Frontal cortex (tissue), 4 donors: ENCODE measurements at places on chromosomes 6 and 20.
A peak's percentile ranks its signal among the peaks of the same experiment; 100 is the strongest.

- no peak for DNase-seq
Measured at GRCh38 chr6:119390247-119390793, 40.8 kb upstream of the MAN1A1 start.

- DNase-seq: no peak
Measured at GRCh38 chr6:169391473-169392071, 137.9 kb upstream of the THBS2 start.

DNA sequence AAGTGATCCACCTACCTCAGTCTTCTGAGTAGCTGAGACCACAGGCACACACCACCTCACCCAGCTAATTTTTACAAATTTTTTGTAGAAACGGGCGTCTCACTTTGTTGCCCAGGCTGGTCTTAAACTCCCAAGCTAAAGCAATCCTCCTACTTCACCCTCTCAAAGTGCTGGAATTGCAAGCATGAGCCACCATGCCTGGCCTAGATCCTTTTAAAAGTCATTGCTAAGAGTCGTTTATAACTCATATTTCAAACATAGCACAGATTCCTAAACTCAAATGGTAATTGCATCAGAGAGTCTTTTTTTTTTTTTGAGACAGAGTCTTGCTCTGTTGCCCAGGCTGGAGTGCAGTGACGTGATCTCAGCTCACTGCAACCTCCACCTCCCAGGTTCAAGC lies 7.7 kb upstream of the SAMHD1 start:
- DNase-seq: no peak

- no peak for DNase-seq
Measured at GRCh38 chr6:91167846-91168245, 581.0 kb upstream of the MAP3K7 start.

DNA sequence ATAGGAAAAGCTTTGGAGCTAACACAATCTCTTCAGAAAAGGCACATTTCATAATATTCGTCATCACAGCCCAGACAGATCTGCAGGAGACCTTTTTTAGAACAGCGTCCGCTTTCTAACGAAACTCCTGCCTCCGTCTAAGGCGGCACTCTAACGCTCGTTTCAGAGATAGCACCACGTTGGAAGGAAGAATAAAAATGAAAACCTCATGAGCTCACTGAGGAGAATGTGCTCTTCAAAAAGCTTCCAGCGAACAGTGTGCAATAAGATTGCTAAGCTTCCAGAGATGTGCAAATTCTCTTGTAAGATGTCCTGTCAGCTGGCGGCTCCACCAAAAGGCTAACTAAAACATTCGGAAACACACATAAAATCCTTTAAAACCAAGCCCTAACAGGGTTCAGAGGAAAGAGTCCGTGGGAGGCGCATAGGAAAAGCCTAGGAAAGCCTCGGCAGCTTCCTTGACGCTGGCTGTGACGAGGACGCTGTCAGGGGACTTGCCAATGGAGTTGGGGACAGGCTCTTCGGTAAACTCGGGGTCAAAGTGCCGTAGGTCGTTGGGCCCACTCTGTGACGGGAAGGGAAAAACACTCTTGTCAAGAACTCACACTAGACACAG lies 117.6 kb upstream of the SLC2A12 start:
- DNase-seq: no peak

- DNase-seq: no peak
Measured at GRCh38 chr6:141097471-141097870, 1035.3 kb upstream of the GJE1 start.

DNA sequence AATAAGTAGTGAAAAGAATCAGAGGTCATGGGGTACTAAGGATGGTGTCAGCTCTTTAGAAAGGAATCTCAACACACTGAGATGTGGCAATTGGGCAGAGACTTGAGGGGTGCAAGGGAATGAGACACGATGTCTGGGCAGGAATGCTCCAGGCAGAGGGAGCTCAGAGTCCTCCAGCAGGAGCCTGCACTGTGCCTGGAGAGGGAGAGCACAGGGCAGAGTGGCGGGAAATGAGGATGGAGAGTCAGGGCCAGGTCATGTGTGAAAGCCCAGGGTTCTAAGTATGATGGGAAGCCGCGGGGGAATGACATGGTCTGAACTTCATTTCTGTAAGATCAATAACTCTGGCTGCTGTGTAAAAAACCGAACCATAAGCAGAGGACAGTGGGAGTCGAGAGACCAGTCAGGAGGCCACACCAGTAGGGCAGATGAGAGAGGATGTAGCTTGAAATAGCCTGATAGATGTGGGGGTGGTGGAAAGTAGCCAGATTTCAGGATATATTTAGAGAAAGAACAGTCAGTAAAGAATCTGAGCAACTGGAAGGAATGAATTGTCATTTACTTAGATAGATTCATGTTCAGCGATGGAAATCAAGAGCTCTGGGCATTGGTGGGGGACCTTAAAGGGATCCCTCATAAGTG lies 133.4 kb upstream of the DTNBP1 start:
- DNase-seq: no peak

- no peak for DNase-seq
Measured at GRCh38 chr6:19552076-19552475, 285.1 kb upstream of the ID4 start.

DNA sequence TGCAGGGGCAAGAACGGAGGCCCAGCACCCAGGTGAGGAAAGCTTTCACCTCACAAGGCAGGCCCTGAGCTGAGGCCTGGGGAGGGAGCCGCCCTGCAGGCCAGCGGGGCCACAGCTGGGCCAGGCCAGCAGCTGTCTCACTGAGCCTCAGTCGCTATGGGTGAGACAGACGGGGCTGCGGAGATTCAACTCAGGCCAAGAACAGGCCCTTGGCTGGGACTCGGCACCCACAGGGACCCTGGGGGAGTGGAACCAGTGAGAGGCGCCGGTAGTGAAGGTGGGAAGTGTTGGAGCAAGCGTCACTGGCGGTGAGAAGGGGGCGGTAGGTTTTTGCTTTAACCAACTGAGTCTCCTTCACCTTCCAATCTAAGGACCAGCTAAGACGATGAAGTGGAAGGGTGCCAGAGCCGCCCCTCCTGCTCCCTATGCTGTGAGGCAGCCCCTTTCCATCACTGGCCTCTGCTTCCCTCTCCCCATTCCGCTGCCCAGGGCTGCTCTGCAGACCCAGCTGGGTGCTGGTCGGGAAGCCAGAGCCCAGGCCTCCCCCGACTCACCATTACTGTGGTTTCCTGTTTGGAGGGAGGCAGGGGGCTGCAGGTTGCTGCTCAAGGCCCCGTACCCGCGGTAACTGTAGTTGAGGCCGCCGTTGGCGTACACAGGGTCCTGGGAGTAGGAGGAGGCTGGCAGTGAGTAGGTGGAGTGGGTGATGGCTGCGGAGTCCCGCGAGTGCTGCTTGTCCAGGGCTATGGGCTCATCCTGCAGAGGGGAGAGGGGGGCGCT lies 93.7 kb downstream of the ASXL1 start:
- DNase-seq: no peak

- DNase-seq: no peak
Measured at GRCh38 chr6:122833021-122833491, 44.0 kb downstream of the SMPDL3A start.

- DNase-seq: peak; percentile 40
Measured at GRCh38 chr6:83884523-83884922, 25.0 kb downstream of the CYB5R4 start.

GRCh38 chr6:84645563-84646266 lies 118.7 kb downstream of the TBX18 start:
- no peak for DNase-seq

DNA sequence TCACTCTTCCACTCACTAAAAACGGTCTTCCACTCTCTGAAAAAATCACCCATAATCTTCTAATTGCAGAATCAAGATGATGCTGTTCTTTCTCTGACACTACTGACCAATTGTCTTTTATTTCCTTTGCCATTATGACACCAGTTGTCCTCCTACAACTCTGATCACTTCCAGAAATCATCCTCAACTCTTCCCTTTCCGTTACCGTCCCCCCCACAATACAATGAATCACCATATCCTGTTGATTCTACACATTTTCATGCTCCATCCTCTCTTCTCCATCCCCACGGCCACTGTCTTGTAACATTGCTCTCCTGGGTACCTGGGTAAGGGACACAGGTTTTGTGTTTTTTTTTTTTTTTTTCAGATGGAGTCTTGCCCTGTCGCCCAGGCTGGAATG lies 2.5 kb upstream of the PPP2R5D start:
- DNase-seq: no peak

DNA sequence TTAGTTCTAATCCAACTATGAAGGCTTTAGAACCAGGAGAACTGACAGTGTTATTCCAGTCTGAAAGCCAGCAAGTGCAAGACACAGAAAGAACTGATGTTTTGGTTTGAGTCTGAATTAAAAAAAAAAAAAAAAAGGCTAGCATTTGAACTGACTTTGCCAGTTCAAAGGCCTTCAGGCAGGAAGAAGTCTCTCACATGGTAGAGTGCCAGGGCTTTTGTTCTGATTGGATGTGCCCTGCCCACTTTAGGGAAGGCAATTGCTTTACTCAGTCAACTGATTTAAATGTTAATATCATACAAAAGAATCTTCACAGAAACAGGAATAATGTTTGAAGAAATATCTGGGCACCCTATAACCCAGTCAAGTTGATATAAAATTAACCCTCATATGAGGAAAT lies 212.2 kb downstream of the HIVEP2 start:
- DNase-seq: no peak

DNA sequence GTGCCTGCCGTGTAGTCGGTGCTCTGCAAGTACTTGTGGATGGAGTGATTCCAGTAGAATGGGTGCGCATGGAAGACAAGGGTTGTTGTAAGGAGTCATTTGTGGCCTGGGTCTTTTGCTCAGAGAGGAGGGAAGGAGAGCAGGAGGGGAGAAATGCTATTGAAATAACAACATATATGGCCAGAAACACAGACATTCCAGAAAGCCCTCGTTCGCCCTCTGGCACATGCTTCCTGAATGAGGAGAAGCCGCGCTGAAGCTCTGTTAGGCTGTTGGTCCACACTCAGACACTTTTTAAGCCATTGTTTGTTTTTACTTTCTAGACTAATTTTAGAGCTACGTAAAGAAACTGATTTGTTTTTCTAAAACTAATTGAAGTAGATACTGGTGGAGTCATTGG lies 107.4 kb downstream of the RPP40 start:
- DNase-seq: no peak

GRCh38 chr20:57562541-57563465 lies 1.9 kb downstream of the PCK1 start:
- DNase-seq: no peak

GRCh38 chr6:157893238-157893637 lies 70.2 kb downstream of the SNX9 start:
- DNase-seq: no peak

- no peak for DNase-seq
Measured at GRCh38 chr20:15031546-15032351, 694.3 kb upstream of the FLRT3 start.
